ENCODE measurements at places on chromosomes 6 and 20.

GRCh38 chr20:40970218-40970617, 58.4 kb upstream of the TOP1 start:
- DNase-seq, result no peak

DNA sequence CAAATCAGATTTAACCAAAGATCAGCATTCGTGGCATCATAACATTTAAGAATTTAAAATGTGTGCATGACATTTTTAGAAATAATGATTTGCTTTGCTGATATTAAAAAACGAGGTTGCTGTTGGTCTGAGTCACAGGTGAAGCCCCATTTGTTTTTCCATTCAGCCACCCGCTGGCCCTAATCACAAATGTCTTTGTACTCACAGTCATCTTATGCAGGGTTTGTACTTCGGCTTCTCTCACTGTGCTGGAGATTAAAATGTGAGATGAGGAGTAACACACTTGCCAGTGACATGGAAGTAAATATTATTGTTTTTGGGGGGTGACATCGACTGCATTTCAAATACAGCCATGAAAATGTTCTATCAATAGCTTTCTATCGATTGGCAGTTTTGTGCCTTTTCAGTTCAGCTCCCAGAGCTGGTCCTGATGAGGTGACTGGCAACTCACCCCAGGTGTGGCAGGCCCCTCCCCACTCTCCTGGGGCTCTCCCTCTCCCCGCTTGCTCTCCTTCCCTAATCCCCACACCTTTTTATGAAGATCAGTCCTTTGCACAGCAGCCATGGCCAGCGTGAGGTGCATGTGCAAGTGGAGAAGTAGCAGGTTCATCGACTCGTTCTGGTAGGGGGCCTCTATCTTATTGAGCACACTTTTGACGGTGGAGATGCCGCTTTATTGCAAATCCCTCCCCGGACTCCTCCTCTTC, 58.8 kb upstream of the FUCA2 start:
- DNase-seq, result no peak

DNA sequence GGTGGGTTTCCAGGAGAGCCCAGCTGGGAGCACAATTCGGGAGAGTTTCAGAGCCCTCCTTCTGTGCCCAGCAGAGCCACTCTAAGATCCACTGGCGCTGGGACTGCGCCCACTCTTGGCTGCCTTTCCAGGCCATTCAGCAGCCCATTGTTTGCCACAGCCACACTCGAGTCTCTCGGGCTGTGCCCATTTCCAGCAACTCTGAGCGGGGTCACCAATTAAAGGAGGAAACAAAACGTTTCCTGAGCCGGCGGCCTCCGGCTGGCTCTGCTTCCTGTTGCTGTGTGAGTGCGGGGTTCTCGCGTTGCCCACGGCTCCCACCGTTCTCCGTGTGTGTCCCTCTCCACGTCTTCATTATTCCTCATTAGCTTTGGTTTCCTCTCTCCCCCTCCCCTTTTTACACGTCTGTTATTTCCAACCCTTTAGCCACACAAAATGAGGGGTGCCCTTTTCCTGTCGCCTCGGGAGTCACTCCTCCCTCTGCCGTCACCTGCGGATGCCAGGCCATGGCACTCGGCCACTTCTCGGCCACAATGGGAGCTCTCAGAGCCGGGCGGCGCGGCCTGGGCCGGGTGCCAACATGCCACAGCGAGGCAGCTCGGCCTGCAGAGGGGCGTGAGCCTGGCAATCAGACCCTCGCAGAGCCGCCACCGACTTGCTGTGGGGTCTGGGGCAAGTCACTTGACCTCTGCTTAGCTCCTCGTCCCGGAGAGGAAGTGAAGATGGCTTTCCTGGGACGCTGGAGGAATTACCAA, 94.3 kb upstream of the NKX2-2 start:
- no peak for DNase-seq

- no peak for DNase-seq
Observed at GRCh38 chr20:3648951-3649350, 14.2 kb downstream of the GFRA4 start.

- DNase-seq, result no peak
Observed at GRCh38 chr20:9637889-9638288, 123.5 kb downstream of the LAMP5 start.

Measured in stimulated activated CD4-positive, alpha-beta T cell treated with anti-CD3 and anti-CD28 coated beads, Interleukin-4, amount 100 ng/mL, for 4 hours (primary cell).